ENCODE measurements at places on chromosomes 16 and 17.
A peak's percentile ranks its signal among the peaks of the same experiment; 100 is the strongest.

DNA sequence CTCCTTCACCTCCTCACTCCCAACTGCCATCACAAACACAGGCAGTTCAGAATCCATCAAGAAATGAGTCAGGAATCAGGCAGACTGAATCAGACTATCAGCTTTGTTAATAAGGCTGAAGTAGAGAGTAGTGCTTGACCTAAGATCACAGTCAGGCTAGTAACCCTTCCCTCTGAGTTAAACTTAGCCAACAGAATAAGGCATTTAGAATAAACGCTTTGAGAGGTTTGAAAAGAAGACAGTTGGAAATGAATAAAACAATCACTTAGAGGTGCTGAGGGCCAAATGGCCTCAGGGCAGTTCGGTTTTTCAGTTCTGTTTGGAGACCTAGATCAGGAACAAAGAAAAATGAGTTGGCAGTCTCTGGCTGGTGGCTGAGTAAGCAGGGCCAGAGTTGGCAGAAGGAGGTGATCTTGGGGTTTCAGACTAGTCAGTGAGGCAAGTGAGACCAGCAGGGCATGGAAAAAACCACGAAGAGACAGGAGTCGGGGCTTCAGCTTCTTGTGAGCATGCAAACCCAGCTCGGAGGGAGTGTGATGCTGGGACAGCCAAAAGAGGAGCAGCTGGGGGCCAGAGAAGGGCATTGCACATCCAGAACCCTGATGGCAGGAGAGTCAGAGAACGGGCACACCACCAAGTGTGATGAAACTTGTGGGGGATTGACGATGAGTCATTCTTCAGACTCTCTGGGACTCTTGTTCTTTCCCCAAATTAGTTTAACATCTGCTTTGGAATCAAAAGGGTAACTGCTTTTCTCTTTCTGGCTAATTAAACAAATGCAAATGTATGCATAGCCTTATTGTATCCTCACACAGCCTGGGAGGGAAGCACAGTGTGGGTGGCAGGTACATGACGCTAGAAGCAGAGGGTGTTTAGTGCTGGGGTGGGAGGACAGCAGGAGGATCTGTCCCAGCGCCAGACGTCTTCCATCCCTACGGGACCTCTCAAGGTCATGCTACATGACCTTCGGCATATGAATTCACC lies 54.8 kb downstream of the SPECC1 start:
- peak; percentile 14 for DNase-seq

- peak; percentile 40 for DNase-seq
These were observed 36.3 kb downstream of the MYO18A start for GRCh38 chr17:29143894-29144293.

DNA sequence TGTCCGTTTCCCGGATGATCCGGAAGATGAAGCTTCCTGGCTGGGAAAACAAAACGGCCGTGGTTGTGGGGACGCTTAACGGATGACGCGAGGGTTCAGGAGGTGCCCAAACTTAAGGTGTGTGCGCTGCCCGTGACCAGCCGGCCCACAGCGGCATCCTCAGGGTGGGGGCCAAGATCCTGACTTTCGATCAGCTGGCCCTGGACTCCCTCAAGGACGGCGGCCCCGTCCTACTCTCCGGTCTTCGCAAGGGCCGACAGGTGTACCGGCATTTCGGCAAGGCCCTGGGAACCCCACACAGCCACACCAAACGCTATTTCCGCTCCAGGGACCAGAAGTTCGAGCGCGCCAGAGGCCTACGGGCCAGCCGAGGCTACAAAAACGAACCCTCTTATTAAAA lies 1.1 kb upstream of the C16orf90 start:
- DNase-seq, result no peak

DNA sequence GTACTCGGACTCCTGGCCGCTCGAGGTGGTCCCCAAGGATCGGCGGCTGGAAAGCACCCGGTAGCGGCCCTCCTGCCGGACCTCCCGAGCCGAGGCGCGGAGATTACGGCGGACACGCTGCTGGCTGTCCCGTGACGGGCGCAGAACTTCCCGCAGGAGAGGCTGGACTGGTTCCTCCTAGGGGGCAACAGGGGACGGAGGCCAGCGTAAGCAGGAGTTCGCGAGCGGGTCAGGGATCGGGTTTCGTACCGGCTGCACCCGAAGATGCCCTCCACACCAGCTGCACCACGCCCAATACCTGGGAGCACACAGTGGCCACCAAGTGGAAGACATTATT lies 341 bp downstream of the SLC7A6OS start:
- DNase-seq, result no peak

GRCh38 chr17:75777296-75777922 lies 7.2 kb upstream of the UNK start:
- DNase-seq, result no peak

DNA sequence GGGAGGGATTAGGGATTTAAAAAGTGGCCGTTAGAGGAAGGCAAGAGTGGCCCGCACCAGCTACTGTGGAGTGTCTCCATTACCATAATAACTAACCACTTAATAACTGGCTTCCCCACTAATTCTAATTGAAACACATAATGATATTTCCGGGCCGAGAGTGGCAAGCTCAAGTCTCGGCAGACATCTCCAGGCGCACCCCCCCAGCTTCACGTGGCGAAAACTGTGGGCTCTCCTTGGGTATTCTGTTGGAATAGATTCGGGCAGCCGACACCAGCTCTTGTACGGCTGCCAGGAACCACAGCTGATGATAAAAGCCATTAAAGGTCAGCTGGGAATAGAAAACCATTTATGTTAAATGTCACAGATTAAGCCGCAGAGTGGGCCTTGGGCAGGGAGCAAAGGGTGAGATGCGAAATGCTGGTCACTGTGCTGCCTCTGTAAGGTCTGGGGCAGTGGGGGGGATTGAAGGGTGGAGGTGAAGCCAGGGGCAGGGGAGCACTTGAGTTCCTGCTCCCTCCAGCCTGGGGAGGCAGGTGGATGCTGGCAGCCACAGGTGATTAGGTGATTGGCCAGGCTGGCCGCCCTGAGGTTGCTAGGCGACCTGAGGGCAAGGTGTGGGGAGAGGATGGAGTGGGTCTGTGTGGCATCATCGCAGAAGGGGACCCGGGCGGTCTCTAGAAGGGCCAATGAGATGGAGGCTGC lies 115.6 kb upstream of the SDK2 start:
- DNase-seq, result no peak

All from NCI-H2171 (cell line).